ENCODE measurements at places on chromosomes 5 and 9.

- no peak for DNase-seq
These were observed 125.8 kb downstream of the ZNF354C start for GRCh38 chr5:179185941-179186411.

DNA sequence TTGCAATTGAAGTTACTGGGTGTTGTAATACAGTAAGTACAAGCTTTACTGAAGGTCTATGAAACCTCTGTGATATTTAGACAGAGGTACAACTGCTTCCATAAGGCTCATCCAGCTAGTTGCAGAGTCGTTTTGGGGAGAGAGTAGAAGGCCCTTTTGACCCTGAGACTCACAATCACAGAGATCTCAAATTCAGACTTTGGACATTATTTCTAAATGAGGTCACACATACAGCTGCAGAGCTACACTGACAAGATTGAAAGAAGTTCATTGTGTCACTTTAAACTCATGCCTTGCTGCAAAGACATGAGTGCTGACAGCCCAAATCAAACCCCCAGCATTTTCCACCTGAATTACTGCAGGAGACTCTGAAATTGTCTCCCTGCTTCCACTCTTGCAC is 205.9 kb upstream of the TMEM161B start:
- no peak for DNase-seq

GRCh38 chr5:113219695-113220094 is 215.1 kb downstream of the TSSK1B start:
- no peak for DNase-seq

- no peak for DNase-seq
These were observed 8.8 kb upstream of the CDK7 start for GRCh38 chr5:69225860-69226259.

- DNase-seq: no peak
These were observed 816.4 kb downstream of the SEMA5A start for GRCh38 chr5:8729437-8729836.

- DNase-seq: no peak
These were observed 379.4 kb upstream of the RORB start for GRCh38 chr9:74117731-74118130.

DNA sequence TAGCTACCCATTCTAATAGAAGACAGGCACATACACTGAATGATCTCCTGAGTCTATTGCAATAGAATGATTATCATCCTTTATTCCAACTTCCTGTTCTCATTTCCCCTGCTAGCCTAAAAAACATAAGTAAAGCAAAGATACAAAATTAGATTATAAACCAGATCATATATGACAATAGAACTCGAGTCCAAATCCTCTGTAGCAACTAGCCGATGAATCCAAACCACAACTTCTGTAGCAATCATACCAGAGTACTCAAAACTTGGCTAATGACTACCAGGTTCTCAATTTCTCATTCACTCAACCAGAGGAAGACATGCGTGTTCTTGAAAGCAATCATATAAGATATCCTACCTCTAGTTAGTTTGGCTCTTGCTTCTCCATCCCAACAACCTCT is 622.1 kb downstream of the PSAT1 start:
- DNase-seq: no peak

GRCh38 chr9:2700909-2701550 is 16.3 kb upstream of the KCNV2 start:
- DNase-seq: no peak

DNA sequence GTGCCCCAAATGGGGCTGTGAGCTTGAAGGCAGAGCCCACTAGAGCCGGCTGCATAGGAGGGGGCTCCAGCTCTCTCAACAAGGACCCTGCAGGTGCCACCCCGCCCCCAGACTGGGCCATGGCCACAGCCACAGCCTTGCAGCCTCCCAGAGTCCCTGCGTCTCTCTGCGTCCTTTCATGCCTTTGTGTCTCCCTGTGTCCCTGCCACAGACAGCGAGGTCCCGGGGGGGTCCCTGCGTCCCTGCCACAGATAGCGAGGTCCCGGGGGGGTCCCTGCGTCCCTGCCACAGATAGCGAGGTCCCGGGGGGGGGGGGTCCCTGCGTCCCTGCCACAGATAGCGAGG is 6.3 kb downstream of the NOXA1 start:
- DNase-seq: no peak

GRCh38 chr5:35617435-35618303 is at the start of gene SPEF2:
Gene SPEF2 (plus strand): TSS chr5:35617863. CDS start chr5:35617998, 135 bp downstream.
- DNase-seq: peak; percentile 96

- DNase-seq: no peak
These were observed 38.4 kb upstream of the PCA3 start for GRCh38 chr9:76725885-76726284.

DNA sequence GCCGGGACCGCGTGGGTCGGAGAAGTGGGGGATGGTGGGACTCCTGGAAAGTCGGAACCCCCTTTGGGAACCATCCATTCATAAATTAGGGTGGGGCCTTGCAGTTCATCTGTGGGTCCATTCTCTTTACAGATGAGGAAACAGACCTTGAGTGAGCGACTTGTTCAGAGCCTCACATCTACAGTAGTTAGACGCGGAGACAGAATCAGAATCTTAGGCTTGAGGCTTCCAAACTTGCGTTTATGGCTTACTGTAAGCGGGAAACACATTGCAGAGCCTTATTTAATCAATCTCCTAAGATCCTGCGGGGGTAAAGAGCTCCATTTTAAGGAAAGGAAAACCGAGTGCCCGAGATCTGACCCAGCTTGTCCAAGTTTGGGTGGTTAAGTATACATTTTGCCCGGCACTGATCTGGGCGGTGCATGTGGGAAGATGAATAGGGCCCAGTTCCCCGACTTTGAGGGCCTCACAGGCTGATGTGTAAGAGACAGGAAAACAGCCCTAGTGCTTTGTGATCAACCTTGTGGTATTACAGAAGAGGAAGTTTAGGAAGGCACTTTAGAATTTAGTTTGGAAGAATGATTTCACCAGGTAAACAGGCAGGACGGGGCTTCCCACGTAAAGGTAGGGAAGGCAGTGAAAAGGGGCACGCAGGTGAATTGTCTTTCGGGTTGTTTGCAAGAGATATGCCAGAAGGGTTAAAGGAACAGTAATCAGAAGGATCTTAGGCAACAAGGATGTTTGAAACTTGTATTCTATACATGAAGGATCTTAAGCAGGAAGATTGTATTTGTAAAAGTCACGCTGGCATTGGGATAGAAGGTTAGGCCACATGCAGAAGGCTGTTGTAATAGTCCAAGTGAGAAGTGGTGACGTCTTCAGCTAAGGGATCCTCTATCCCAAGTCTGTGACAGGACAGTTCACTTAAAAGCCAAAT is 744 bp downstream of the TARS1 start:
- peak; percentile 31 for DNase-seq

GRCh38 chr9:125106285-125106893 is 36.9 kb downstream of the SCAI start:
- DNase-seq: peak; percentile 28

Data from HTR-8/SVneo (cell line).